RPMI7951 (cell line): ENCODE measurements at places on chromosomes 11 and 22.
A peak's percentile ranks its signal among the peaks of the same experiment; 100 is the strongest.

GRCh38 chr11:63761931-63762653 is 6.5 kb downstream of the ZFTA start:
- no peak for DNase-seq

GRCh38 chr11:4704790-4705334 is 278 bp downstream of the MMP26 start:
- no peak for DNase-seq

- DNase-seq, result peak; percentile 45
These were observed 23.1 kb upstream of the CBX7 start for GRCh38 chr22:39175353-39176142.

GRCh38 chr11:46106530-46107407 is 14.5 kb downstream of the PHF21A start:
- no peak for DNase-seq
